ENCODE measurements at places on chromosomes 1 and 21.

DNA sequence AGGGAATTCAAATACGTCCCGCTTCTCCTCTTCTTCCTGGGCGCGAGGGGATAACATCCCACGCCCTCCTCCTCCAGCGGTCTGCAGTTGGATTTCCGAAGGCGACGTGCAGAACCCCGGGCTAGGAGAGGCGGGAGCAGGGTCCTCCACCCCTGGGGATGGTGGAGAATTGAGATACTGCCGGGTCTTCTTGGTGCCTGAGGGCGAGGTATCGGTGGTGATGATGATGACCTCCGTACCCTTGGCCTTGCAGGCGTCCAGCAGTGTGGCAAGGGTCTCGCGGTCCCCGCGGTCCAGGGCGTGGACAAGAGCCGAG is 3.2 kb upstream of the LIX1L start:
- no peak for DNase-seq

- no peak for DNase-seq
Observed at GRCh38 chr1:34500451-34500850, 254.4 kb upstream of the GJB5 start.

GRCh38 chr1:20151906-20152598 is 12.9 kb downstream of the PLA2G2F start:
- peak; percentile 60 for DNase-seq

DNA sequence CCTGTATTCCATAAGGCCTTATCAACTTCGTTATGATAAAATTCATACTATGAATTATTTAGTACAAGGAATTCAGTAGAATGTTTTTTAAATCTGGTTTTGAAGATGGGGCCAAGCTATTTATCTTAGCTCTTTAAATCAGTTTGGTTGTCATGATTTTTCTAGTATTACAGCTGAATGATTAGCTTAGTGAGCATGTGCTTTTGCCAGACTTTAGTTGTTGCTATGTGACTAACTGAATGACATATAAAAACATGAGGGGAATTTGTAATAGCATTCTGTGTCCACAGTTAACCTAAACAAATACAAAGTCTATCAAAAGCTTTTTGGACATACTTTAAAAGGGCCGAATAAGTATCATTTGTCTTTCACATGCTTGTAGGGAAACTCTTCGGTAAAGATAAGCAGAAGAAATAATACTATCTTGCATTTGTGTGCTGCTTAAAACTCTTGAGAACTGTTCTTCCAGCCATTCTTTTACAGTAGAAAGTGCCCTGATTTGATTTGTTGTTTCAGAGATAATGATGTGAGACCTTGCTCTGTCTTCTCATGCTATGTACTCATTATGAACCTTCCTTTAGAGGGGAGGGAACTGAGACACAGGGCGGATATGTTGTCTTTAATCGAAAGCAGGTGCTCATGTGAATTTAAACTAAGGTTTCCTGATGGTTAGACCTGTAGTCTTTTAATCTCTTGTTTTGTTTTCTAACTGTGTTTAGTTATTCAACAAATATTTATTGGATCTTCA is 18.8 kb downstream of the NEK7 start:
- no peak for DNase-seq

DNA sequence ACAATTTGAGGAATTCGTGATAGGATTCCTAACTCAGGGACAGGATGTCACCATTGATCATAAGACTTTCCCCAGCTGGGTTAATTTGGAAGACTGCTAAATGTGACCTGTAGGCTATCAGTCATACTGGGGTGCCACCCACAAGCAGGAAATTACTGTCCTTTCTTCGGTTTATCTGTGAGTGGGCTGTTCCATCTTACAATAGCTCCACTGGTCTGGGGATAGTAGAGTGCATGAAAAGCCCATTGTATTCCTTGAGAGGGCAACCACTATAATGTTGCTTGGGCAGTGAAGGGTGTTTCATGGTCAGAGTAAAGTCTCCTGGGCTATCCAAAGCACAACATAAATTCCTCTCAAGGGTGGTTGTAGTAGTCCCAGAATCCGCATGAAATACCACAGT is 1523.0 kb upstream of the B3GALT2 start:
- no peak for DNase-seq

DNA sequence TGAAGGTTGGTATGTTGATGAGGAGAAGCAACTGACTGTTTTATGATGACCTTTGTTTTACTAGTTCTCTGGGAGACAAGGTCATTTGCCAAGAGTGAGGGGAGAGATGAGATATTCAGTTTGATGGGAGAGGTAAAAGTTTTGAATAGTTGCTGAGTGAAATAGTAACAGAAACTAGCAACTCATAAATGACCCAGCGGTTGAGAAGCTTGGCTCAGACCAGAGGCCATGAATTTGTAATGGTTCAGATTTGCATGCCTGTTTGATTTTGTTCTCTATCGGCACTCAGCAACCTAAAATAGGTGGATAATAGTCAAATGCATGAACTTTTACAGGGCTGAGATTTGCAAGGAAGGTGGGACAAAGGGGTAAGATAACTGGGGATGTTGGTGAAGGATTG is 6.6 kb downstream of the CCDC30 start:
- DNase-seq, result no peak

- DNase-seq, result no peak
Observed at GRCh38 chr1:40856656-40857302, 5.4 kb downstream of the CITED4 start.
